NCI-H1930 (cell line): ENCODE measurements at places on chromosomes 2 and 18.

DNA sequence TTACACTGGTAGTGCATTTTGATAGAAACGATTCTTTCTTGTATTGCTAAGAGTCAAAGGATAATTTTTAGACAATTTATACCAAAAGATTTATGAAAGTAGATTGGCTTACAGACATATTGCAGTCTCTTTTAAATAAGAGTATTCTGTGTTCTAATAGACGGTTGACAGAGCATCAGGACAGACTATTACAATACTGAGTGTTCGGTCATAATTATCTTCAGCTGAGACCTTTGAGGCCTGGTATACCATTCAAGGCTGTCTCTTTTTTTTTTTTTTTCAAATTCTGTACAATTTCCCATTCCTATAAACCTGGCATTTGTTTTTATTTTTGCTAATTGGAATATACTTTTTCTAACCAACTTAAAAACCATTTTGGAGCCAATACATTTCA lies 140.6 kb upstream of the NOSTRIN start:
- no peak for DNase-seq

GRCh38 chr18:57561261-57561660 lies 25.2 kb downstream of the FECH start:
- DNase-seq = no peak

GRCh38 chr18:41936471-41937134 lies 18.4 kb upstream of the PIK3C3 start:
- no peak for DNase-seq

GRCh38 chr2:142756430-142756829 lies 121.0 kb upstream of the KYNU start:
- DNase-seq = no peak

DNA sequence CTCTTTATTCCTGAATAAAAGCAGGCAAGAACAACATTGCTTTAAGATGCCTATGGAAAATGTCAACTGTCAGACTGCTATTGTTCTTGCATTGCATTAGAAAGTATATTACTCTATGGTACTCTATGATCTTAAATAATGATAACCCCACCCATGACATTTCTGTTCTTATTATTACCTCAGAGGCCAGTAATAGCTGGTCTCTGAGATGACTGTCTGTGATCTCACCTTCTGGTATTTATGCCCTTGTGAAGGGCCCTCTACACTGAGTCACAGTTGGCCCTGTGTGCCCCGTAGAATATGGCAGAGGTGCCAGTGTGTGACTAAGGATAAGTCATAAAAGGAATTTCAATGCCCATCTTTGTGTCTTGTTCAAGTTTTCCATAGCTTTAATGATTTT lies 61.0 kb downstream of the SPP2 start:
- no peak for DNase-seq

DNA sequence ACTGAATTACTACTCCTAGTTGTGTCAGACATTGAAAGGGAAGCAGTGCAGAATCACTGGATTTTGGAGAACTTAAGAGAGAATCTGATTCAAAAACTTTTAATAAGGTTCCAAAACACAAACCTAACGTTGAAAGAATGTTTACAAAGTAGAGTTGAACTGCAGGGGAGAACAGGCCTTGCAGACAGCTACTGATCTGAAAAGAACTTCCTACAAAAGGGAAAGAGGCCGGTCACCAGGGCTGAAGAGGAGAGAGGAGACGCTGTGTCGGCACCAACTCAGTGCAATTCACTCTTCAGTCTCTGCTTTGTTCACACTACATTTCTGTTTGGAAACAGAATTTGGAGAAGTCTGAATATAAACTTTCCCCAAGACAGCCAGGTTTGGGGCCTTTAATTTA lies 124.0 kb downstream of the GAREM1 start:
- no peak for DNase-seq

DNA sequence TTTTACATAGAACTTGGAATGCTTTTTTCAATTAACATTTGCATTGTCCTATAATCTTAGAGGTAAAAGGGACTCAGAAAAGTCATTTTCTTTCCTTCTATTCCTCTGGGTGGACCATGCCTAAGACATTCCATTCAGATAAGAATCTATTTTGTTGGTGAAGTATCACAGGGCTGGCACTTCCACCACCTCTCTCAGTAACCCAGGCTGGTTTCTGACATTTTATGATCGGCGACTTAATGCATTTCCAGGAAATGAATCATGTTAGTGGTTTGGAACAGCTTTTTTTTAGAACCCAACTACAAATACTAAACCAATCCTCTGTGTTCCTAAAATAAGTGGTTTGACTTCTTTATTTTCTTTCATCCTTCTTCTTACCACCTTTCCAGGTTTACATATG lies 27.0 kb downstream of the GAD1 start:
- DNase-seq = no peak

DNA sequence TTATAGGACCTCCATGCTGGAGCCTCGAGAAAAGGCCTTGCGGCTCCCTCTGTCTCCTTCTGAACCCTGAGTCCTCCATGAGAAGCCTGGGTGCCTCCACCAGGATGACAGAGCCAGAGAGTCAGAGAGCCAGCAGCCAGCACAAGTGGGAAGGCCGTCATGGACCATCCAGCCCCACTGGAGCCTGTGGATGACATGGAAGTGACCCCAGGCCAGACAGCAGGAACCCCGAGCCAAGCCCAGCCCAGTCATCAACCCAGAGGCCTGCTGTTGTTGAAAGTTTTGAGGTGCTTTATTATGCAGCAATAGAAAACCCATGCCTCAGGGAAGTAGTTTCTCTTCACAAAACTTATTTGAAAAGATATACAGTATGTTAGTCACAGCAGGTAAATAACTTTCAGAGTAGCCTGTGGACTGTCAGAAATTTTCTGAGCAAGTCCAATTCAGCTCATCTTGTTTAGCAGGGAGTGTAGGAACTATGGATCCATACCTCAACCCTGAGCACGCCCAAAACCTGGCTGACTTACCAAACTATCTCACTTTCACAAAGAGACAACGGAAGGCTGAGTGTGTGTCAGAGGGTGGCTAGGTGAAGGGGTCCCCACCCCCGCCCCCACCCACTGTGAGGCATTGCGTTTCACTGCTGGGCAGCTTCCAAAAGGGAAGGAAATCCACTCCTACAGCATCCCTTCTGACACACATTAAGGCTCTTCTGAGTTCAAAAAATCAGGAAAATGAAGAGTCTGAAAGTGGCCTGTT lies 79.9 kb upstream of the NDUFV2 start:
- DNase-seq = no peak

GRCh38 chr2:64352292-64352691 lies 101.7 kb upstream of the LGALSL start:
- no peak for DNase-seq

DNA sequence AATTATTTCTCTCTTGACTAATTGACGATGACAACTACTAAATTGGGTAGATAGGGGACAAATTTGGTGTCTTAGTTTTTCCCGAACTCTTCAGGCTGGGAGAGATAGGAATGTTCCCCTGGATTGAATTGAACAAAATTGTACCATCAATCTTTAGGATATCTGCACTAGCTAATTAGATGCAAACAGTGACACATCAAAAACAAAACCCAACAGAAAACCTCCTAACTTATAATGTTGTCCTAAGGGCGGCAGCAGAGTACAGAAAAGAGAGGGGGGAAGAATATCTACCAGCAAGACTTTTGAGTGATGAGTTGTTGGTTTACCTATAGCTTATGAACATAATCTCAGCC lies 342.9 kb downstream of the INSIG2 start:
- DNase-seq = no peak

DNA sequence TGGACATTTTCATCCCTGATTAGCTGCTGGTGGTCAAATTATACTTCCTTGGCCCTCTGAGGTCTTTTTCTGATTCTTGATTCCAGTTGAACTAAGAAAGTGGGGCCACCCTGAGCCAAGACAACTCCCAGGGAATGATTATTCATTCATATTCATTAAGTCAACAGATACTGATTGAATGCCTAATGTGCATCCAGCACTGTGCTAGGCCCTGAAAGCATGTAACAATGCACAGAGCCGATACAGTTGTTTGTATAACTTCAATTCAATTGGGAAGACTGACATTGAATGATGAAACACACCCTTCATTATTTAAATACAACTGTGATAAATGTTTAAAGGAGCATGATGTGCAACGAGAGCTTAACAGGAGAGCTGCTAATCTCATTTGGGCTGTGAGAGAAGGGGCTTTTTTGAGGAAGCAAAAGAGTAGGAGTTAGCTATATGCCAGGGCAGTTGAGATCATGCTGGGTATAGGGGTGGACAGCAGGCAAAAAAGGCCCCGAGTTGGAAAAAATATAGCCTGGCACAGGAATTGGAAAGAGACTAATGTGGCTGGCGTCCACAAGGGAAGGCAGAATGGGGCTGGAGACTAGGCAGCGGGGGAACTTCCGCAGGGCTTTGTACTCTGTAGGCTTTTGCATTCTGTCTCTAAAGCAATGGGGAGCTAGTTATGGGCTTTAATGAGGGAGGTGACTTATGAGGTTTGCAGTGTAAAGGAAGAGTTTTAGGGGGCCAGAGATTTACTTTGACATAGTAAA lies 57.2 kb upstream of the ACVR1 start:
- no peak for DNase-seq

- DNase-seq = no peak
Measured at GRCh38 chr2:183243758-183244157, 119.5 kb downstream of the NUP35 start.

- no peak for DNase-seq
Measured at GRCh38 chr2:144812288-144812687, 292.4 kb upstream of the ZEB2 start.

DNA sequence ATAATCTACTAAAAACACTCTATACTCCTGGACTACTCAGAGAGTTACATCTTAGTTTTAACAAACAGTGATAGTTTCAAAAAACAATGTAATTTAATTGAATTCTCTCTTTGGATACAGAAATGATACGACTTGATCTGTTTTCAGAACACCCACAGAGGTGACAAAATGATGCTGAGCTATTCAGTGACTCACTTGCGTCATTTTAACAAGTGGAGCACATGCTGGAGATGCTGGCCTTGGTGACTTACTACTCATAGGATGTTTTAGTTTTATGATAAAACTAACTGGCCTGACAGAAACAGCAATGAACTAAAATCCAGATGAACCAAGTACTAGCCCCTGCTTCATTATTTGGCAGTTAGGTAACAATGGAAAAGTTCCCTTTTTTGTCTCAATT lies 101.3 kb upstream of the ITGB6 start:
- DNase-seq = no peak

- DNase-seq = no peak
Measured at GRCh38 chr2:62116983-62117382, 78.9 kb upstream of the B3GNT2 start.

- DNase-seq = no peak
Measured at GRCh38 chr18:74506448-74507084, 10.4 kb downstream of the CNDP2 start.

DNA sequence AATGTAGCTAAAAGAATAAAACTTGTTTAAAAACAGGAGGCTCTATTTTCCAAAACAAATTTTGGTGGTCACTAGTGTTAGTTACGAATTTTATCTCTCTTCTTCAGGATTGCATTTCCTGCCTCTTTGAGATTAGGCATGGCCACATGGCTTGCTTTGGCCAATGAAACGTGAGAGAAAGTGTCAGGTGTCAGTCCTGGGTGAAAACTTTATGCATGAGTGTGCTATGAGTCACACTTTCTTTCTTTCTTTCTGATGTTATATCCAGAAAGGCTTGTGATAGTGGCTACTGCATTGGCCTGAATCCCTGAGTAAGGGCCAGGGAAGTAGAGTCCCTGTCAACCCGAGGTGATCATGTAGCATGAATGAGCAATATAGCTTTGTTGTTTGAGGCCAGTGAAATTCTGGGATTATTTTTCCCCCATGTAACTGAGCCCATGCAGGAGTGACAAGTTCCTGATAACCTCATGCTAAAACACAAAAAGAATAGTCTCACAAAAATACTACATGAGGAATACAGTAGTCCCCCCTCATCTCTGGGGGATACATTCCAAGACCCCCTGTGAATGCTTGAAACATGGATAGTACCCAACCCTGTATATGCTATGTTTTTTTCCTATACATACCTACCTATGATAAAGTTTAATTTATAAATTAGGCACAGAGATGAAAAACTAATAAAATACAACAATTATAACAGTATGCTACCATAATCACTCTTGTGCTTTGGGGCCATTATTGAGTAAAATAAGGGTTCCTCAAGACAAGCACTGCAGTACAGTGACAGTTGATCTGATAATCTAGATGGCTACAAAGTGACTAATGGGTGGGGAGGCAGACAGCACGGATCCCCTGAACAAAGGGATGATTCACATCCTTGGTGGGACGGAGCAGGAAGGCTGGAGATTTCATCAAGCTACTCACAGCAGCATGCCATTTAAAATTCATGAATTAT lies 109.5 kb downstream of the CDC42EP3 start:
- DNase-seq = no peak

- no peak for DNase-seq
Measured at GRCh38 chr2:47521666-47522285, 118.8 kb downstream of the MSH2 start.

GRCh38 chr2:241010531-241011295 lies 12.3 kb downstream of the SNED1 start:
- no peak for DNase-seq

- DNase-seq = no peak
Measured at GRCh38 chr18:13889671-13890070, 25.7 kb downstream of the MC2R start.

GRCh38 chr2:197784956-197785941 lies at the start of gene BOLL:
Gene BOLL (minus strand): TSS chr2:197785319. CDS start chr2:197781850, 3,469 bp downstream.
- DNase-seq = no peak

DNA sequence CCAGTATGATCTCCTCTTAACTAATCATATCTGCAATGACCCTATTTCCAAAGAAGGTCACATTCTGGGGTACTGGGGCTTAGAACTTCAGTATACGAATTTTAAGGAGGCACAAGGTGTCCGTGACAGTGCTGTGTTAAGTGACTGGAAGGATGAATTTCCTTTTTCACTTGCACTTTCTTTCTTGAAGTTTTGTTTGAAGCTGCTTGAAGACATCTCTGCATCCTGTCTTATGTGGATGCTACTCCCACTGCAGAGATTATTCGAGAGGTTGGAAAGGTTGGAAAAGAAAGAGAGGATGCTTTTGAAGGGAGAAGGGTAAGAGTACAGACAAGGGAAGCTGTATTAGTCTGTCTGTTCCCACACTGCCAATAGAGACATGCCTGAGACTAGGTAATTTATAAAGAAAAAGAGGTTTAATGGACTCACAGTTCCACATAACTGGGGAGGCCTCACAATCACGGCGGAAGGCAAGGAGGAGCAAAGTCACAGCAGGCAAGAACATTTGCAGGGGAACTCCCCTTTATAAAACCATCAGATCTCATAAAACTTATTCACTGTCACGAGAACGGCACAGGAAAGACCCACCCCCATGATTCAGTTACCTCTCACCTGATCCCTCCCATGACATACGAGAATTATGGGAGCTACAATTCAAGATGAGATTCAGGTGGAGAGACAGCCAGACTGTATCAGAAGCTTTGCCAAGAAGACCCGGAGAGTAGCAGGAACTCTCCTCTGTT lies 3.6 kb upstream of the RNF144A start:
- DNase-seq = no peak
